Ecto neural progenitor cell (in vitro differentiated cells): ENCODE measurements at places on chromosomes 2 and 18.

DNA sequence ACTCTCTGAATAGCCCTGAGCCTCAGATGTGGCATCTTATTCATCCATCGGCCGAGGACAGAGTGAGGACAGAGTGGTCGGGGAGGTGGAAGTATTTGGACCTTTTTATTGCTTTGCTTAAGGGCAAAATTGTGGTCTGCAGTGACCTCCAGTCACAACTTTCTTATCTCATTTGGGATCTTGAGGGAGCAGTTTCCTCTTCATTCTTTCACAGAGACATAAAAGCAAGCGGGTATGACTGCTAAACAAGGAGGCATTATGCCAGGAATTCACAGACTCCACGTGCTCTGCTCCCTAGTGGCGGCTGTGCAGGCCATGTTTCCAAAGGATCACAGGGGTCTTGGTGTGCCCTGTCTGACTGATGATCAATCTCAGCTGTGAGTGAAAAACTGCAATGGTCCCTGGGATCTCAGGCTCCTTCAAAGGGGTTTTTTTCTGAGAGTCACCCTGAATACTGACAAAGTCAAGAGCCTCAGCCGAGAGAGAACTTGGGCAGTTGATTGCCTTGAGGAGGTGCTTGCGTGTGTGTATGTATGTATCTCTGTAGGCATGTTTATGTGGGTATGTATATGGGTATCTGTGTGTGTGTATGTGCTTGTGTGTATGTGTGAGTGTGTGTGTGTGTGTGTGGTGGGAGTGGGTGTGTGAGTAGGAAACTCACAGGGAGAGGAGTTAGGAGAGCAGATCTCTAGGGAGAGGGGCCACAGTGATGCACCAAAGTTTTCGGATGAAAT, 47.7 kb downstream of the RAPGEF4 start:
- DNase-seq, result peak; percentile 56

DNA sequence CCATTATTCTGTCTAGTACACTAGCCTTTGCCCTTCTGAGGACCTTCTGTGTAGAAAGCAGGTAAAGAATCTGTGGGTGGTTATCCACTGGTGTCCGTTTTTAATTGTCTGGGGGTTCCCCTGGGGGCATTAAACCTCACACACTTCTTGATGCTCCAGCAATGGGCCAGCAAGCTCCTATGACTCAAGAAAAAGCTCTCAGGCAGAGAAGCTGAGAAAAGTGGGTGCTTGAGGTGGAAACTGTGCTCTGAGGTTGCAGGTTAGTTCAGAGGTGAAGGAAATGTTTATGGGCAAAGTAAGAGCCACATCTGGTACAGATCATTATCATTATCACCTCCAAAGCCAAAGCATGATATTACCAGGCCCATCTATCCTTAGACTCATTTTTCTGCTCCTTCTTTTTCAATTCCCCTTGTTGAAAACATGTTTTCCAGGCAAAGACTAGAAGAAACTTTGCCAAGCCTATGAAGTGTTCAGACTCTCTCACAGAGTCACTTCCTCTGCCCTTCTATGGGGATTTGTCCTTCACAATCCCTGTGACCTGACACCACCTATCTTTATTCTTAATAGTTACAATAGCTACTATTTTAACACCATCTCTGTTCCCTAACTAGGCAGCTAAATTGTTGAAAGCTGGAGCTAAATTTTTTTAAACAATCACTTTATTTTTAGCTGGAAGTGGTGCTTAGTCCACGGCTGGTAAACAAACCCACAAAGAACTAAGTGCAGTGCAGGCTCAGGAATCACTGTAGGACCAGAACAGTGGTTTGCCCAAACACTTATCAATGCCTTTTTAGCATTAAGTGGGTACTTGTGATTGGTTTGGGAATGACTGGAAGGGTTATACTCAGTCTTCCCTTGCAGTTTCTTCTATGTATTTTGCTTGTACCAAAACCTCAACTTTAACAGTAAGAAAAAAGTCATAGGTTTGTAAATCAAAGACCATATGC, 512.8 kb upstream of the POU3F3 start:
- DNase-seq, result no peak

- no peak for DNase-seq
Observed at GRCh38 chr2:74250189-74250631, 51.8 kb downstream of the MTHFD2 start.

GRCh38 chr2:234308073-234308812, 188.6 kb downstream of the ARL4C start:
- no peak for DNase-seq

DNA sequence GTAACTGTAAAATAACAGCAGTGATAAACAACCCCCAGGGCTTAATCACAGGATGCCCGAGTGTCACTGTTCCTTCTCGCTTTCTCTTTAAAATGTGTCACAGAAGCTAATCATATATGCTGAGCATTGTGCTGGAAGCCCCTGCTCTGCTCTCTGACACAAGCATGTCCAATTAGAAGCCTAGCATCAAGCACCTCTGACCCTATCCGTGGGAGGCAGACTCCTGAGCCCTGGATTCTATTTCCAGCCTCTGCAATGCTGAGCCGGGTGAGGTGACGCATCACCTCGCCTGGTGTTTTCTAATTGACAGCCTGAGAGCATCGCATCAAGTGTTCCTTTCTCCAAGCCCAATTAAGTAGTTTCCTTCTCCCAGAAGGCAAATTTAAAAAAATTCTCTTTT, 19.7 kb upstream of the SCG2 start:
- DNase-seq, result peak; percentile 50

- DNase-seq, result no peak
Observed at GRCh38 chr2:233081731-233082221, 21.6 kb downstream of the INPP5D start.

DNA sequence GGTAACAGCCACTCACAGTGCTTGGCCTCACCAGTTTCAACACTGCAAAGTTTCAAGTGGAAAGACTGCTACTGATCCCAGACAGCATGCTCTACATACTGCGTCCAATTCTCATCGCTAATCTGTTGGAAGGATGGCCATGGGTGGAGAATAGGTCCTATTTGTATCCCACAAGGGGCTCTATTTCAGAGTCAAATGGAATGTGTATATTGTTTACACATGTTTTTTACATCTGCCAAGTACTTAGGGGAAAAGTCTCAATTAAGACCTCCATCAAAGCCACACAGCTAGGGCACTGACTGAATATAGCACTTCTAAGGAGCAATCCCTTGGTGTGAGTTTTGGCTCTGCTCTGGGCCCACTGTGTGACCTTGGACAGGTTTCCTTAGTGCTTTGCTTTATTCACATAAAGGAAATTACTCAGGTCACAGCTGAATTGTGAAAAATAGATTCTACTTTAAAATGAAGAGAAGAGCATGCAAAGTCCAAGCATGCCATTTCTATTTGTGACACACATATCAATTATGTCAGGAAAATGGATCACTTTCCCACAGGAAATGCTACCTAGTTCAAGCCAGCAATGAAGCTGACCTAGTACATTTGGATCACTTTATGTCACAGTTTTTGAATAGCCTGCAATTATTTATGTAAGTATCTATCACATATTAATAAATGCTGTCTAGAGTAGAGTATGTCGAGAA, 112.9 kb upstream of the STK17B start:
- no peak for DNase-seq

- DNase-seq, result no peak
Observed at GRCh38 chr18:70158992-70159717, 46.3 kb downstream of the RTTN start.

DNA sequence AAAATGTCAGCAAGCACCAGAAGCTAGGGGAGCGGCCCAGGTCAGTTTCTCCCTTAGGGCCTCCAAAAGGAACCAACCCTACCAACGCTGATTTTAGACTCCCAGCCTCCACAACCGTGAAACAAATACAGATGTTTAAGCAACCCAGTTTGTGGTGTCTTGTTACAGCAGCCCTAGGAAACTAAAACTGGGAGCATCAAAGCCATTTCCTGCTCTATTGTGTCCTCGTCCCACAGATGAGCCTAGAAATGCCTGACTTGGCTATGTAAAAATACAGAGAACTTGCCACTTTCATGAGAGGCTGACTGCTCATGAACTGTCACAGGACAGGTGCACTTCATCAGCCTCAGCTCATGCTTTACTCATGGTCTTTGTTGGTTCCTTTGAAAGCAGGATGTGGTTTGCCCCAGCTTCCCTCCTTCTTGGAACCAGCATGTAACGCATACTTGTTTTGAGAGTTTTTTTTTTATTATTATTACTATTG, 97.6 kb upstream of the SLC39A10 start:
- no peak for DNase-seq

DNA sequence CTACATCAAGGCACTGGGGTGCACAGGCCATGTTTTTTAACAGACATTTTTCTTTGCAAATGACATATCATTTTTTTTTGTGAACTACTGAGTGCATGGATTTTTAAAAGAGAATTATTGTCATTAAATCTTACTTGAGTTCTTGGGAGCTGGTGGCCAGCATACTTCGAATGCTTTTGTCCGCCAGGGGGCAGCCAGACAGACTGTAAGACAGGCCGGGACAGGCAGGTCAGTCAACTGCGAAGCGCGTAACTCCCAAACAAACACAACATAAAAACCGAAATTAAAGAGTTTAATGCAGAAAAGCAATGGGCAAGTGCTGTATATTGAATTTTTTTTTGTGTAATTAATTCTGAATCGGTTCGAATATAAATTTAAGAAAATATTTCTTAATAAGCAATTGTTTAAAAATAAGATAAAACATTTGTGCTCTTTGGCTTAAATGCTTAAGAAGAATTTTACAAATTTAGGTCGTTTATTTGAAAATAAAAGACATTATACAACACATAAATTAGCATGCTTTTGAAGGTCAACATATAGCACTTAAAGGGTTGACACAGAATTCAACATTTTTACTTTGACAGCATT, 142.2 kb upstream of the PXDN start:
- DNase-seq, result peak; percentile 75

DNA sequence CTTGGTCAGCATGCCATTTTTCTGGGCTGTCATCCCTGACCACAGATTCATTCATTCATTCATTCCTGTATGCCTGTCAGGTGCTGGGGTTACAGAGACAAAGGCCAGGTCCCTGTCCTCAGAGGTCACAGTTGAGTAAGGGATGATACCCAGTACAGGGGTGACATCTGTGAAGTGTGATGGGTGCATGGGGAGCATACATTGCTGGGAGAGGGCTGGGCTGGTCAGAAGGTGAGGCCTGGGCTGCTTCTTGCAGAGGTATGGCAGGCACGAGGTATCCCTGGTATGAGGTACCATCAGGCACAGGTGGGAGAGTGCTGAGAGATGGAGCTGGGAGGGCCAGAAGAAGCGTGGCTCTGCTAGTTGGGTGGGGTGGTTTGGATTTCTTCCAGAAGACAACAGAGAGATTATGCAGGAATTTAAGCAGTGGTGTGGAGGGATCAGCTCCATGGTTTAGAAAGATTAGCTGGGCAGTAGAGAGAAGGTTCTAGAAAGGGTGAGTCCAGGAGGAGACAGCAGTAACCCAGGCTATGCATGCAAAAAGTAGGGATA, 181.9 kb upstream of the HAAO start:
- no peak for DNase-seq

- no peak for DNase-seq
Observed at GRCh38 chr2:11672407-11672806, 2.4 kb upstream of the NTSR2 start.

DNA sequence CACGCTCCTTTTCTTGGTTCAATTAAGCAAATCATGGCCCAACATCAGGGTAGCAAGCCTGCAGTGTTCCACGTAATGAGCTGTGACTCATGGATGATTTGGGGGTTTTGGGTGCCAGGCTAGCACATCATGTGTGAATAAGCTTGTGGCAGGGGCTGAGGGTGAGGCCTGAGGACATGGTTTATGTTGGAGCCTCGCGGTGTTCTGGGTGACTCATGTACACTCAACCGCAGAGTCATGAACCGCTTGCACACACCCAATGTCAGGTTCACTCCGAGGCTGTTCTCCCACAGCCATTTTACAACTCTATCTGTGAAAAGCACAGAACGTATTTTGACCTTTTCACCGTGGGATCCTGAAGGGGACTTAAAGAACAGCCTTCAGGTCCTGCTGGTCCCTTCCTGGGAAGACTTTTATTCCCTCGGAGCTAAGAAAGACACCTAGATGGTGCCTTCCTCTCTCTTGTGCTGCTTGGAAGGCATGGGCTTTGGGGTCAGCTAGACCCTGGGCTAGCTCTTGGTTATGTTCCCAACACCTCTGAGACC, 139.9 kb upstream of the ZEB2 start:
- DNase-seq, result no peak

DNA sequence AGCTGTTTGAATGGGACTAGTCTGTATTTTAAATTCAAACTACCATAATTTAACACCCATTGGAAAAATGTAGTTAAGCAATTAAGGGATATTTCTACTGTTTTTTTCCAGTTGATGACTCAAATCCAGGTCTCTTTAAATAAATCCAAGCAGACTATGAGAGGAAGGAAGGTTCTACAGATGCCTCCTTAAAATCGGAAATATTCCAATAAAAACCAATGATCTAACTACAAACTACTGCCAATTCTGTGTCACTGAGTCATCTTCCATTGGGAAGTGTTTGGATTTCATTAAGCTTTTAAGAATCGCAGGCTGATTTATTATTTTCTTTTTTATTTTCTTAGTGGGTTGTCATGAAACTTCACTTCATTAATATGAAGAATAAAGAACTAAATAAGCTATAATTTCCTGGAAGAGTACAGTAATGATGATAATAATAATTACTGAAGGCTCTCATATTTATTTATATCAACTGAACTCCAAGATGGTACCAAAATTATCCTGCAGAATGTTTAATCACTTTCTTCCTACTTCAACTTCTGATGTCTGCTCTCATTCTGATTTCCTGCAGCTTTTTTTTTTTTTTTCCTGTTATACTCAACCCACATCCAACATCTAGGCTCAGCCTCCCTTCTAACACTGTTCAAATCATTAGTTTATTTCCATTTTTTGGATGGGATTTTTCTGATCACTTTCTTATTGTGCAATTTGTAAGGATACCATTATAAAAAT, 166.3 kb upstream of the FN1 start:
- DNase-seq, result no peak

- DNase-seq, result no peak
Observed at GRCh38 chr2:64563436-64563938, 39.4 kb downstream of the AFTPH start.

DNA sequence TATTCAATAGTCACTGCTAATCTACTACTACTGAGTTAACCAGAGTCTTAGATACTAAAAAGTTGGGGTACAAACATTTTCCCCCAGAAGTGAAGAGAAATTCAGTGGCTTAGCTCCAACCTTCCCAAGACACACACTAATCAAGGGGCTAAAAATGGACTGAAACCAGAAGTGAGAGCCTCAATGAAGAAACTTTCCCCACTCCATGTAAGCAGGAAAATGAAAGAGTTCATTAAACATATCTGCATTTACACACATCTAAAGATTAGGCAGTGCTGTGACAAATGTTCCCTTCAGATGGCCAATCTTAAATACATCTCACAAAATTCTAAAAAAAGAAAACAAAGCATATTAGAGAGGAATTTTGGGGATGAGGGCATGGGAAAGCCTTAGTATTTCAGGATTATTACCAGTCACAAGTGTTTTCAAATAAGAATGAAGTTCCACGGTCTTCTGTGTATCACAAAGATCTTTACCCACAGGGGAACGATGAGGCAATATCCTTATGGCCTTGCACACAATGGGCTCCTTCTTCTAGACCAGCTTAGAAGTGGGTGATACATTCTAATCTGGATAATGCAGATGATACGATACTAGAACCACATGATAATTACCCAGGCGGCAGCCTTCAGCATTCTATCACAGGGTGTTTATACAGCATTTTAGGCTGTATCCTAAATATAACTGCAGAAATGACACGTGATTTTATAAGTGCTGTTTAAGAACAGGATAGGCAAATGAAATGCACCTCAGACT, 17.1 kb downstream of the ANKRD44 start:
- no peak for DNase-seq

GRCh38 chr2:147355706-147356105, 489.1 kb upstream of the ACVR2A start:
- DNase-seq, result no peak

GRCh38 chr2:36173760-36174404, 181.7 kb upstream of the CRIM1 start:
- no peak for DNase-seq
